ENCODE measurements at places on chromosomes 4 and X.

DNA sequence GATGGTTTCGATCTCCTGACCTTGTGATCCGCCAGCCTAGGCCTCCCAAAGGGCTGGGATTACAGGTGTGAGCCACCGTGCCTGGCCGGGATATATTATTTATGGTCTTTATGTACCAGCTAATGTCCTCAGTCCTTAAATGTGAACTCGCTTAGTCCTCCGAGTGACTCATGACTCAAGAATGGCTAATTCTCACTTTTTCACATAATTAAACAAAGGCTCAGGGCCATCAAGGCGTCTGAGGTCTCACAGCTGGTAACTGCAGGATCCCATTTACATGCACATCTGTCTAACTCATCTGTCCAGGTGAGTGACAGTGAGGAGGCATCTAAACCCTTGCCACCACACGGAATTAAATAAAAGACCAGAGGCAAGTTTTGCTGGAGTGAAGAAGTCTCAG, 73.5 kb downstream of the HS3ST1 start:
- DNase-seq = no peak

- peak; percentile 61 for DNase-seq
Measured at GRCh38 chr4:53713296-53713695, 122.0 kb upstream of the LNX1 start.

GRCh38 chr4:99159699-99160098, 15.6 kb upstream of the ADH4 start:
- DNase-seq = no peak

- peak; percentile 26 for DNase-seq
Measured at GRCh38 chr4:55758570-55758969, 61.0 kb upstream of the EXOC1L start.

DNA sequence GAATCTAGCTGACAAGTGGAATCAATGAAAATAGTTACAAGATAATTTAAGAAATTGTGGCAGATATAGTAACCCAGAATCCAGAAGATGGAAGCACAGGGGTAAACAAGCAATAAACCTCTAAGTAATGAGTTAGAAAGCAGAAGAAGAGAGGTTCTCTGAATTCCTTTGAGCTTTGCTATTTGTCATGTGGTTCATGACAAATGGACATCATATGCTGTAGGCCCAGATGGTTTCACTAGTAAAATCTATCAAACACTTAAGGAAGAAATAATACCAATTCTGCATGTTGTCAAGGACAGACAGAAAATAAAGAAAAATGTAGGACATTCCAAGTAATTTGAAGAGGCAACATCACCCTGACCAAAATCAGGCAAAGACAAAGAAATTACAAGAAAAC, 480.8 kb upstream of the INTU start:
- DNase-seq = no peak

GRCh38 chrX:29787656-29788055, 427.7 kb upstream of the MAGEB2 start:
- DNase-seq = peak; percentile 1

GRCh38 chr4:86608757-86609375, 14.8 kb downstream of the PTPN13 start:
- DNase-seq = no peak

DNA sequence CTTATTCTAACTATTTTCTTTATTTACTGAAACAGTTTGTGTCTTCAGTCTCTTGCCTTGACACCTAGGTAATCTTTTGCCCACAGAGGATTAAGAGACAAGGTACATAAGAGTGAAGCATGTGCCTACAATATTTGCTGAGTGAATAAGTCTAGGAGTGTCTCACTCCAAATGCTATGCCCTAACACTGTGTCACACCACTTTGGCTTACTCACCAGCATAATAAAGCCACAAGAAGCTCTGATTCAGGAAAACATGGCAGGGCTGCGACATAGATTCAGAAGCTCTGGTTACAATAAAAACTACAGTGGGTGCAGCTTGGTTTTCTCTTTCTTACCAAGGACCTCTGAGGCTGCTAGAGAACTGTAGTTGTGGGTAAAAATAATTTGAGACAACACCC, 127.1 kb downstream of the RBM46 start:
- DNase-seq = no peak

- DNase-seq = peak; percentile 96
Measured at GRCh38 chr4:87011340-87012034, 76.7 kb downstream of the AFF1 start.

- no peak for DNase-seq
Measured at GRCh38 chr4:65202165-65202852, 468.0 kb downstream of the EPHA5 start.

DNA sequence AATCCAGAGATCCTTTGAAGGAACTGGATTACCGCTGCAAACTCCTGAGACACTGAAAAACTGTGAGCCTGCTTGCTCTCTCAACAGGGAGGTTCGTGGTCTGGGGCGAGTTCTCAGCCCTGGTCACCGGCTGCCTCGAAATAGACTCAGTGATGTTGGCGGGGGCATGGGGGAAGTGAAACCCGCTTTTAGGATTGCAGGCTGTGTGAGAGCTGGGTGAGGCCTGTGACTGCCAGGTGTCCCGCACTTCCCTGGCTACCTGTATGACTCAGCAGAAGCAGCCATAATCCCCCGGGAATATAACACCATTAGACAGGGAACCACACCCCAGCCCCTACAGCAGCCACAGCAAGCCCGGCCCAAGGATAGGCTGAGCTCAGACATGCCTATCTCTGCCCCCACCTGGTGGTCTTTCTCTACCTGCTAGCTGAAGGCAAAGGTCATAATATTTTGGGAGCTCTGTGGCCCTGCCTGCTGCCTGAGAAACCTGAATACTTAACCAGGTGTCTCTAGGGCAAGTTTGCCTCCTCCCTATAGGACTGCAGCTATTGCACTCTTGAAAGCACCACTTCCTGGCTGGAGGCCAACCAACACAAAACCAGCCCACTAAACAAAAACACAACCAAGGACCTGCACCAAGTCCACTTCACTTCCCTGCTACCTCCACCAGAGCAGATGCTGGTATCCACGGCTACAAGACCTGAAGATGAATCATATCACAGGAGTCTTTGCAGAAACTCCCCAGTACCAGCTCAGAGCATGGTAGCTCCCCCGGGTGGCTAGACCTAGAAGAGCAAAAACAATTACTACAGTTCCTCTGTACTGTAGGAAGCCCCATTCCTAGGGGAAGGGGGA, 202.0 kb downstream of the RRAGB start:
- no peak for DNase-seq

DNA sequence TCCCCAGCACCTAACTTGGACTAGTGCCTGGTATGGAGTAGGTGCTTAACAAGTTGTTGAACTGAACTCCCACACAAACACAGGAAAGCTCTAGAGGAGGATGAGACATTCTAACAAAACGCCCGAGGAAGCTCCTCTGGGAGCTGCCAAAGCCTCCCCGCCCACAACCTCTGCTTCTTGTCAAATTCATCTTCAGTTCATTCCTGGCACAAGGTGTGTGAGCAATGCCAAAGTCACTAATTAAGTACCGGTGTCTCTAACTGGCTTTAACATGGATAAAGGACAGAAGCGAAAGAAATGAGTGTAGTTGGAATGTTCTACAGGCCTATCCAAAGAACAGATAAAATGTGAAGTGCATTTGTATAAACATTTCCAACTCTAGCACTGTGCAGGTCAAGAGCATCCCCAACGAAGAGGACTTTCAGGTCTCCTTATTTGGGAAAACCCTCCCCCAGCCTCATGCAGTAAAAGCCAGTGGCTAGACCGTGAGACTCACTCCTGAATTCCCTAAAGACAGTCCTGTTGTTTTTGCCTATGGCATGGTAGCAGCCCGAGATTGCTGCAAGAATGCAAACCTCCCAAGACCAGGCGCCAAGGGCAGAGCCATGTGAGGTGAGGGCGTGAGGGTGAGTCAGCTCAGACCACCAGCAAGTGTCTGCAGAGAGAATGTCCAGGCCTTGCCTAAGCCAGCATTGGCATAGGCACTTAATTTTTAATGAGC, 72.2 kb upstream of the KLF3 start:
- DNase-seq = no peak

GRCh38 chr4:73683033-73683432, 57.3 kb upstream of the CXCL8 start:
- peak; percentile 65 for DNase-seq

- DNase-seq = no peak
Measured at GRCh38 chrX:136647677-136648360, at the start of gene CD40LG. Gene CD40LG, plus strand, starts transcription at chrX:136648158. Its CDS starts 91 bp downstream, at chrX:136648249.

DNA sequence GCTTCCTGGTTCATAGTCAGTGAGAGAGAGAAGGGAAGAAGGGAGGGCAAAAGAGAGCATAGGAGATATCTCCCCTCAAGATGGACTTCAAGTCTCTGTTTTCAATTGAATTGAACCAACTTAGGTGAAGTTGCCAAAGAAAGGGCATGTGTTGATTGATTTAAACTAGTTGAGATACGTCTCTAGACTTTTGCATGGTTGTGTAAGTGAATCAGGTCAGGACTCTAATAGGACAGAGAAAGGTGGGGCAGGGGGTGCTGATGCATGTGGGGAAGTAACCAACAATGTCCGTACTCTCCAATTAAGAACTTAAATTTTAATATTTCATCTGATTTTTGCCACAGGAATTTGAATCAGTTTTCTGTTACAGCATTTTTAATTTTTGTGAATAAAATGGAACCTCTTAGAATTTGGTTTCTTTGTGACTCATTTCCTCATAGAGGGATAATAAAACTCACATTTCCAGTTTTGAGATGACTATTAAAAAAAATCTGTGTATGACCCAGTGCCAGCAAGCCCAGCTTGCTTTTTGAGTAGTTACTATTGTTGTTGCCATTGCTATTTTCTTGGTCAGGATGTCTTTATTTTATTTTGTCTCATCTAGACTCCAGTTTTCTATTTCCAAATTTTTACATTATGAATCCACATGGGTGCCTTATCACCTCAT, 37.3 kb downstream of the SLIT2 start:
- DNase-seq = peak; percentile 62

GRCh38 chrX:3232262-3232923, 114.1 kb downstream of the MXRA5 start:
- DNase-seq = no peak

GRCh38 chrX:110046001-110046400, 43.1 kb downstream of the TMEM164 start:
- peak; percentile 24 for DNase-seq

DNA sequence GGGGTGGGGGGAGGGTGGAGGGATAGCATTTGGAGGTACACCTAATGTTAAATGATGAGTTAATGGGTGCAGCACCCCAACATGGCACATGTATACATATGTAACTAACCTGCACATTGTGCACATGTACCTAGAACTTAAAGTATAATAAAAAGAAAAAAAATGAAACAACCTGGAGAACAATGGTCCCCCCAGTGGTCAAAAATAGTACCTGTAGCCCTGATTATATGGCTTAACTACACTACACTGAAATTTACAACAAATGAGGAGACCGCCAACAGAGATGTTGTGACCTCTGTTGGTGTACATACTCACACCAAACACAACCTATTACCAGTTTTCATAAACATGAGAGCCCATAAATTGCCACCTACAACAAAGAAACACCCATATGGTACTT, 7.3 kb upstream of the MAGEE1 start:
- no peak for DNase-seq

- no peak for DNase-seq
Measured at GRCh38 chrX:107857837-107858236, 32.2 kb downstream of the MID2 start.

DNA sequence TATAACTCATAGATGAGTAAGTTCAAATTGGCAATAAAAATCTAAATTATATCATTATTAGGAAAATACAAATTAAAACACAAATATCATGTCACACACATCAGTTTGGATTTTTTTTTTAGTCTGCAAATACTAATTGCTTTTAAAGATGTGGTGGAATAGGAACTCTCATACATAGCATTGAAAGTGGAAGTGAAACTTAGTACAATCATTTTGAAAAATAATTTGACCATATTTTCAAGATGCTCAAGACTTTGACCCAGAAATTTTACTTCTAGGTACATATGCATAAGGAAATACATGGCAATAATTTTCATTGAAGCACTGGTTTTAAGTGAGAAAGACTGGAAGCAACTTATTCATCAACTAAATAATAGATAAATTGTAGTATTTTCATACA, 147.5 kb upstream of the SMIM31 start:
- DNase-seq = no peak

- no peak for DNase-seq
Measured at GRCh38 chr4:53014881-53015280, 152.8 kb downstream of the RASL11B start.

DNA sequence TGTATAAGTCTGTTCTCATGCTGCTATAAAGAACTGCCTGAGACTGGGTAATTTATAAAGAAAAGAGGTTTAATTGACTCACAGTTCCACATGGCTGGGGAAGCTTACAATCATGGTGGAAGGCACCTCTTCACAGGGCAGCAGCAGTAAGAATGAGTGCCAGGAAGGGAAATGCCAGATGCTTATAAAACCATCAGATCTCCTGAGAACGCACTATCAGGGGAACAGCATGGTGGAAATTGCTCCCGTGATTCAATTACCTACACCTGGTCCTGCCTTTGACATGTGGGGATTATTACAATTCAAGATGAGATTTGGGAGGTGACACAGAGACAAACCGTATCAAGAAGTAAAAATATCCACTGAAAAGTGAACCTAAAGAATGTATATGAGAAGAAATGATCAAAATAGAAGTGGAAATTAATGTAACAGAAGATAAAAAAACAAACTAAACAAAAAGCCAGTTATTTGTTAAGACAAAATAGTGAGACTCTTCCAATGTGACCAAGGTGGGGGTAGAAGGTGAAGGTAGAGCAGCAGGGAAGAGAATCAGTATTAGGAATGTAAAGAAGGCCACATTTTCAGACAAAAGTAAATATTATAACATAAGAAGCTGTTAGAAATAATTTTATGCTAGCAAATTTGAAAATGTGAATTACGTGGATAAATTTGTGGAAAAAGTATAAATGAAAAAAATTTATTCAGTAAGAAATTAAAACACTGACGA, 372.9 kb downstream of the NKX6-1 start:
- DNase-seq = no peak

DNA sequence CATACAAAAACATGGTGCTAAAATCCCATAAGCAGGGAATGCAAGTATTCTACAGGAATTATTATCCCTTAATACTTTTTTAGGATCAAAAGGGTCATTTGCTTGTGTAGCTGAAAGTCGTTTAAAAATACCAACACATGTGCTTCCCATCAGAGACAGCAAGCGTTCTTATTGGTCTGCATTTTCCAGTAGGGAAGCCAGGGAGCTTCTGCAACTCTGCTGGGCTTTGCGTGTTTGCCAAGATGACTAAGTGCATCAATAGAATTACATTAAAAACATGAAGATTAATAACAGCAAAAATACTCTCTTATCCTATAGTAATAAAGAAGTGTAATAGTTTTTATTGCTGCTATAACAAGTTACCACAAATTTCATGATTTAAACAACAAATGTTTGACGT, 111.2 kb downstream of the QDPR start:
- no peak for DNase-seq

- DNase-seq = peak; percentile 3
Measured at GRCh38 chrX:47815901-47816845, 20.5 kb upstream of the ZNF81 start.

GRCh38 chr4:138003248-138003647, 238.9 kb downstream of the SLC7A11 start:
- peak; percentile 32 for DNase-seq

GRCh38 chrX:127038065-127038464, 218.5 kb downstream of the PRR32 start:
- no peak for DNase-seq

Measured in cardiac fibroblast (primary cell).